ENCODE measurements at places on chromosomes 5 and 9. TPM values are rescaled to one million over a fixed set of nuclear protein-coding genes. Genes with fewer than 3 reads are reported as not detected.

Gene PCSK1
- not detected for polyA plus RNA-seq

Gene MLANA
- not detected for polyA plus RNA-seq

Gene TEX48
- polyA plus RNA-seq = not detected

Gene OR1J2
- not detected for polyA plus RNA-seq

Gene GCNT4
- polyA plus RNA-seq = not detected

DNA sequence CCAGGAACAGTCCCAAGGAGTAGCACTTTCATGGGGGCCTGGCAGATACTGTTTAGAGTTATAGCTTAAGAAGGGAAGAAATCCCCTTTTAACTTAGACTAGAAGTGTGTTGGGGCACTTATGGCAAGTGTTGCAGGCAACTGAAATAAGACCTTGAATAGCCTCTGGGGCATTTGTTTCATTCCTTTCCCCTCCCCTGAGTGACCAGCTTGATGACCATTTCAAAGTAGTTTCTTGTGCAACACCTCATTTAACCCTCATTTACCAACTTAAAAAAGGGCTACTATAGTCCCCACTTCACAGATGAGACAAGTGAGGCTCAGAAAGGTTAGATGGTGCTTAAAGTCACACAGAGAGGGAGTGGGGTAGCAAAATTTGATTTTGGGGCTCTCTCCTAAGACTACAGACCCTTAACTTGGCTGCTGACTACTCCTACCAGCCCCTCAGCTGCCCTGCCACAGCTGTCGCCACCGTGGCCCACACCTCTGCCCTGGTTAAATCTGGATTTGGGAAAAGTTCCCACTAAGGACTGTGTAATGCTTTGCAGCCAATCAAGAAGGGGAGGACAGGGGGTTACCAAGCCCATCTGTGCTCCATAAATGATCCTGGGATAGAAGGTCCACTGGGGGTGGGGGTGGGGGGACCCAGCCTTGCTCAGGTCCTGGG, 5.5 kb downstream of the PDLIM4 start:
- H3K4me1 ChIP-seq = peaks cover 3% of the 10 kb centered on the region
- H3K27me3 ChIP-seq = peaks cover 8% of the 10 kb centered on the region
- H3K27ac ChIP-seq = no peak overlapping the region
- no peaks in the 10 kb centered on the region for H3K36me3 ChIP-seq
- H3K4me3 ChIP-seq = no peak overlapping the region
- no peak for DNase-seq

DNA sequence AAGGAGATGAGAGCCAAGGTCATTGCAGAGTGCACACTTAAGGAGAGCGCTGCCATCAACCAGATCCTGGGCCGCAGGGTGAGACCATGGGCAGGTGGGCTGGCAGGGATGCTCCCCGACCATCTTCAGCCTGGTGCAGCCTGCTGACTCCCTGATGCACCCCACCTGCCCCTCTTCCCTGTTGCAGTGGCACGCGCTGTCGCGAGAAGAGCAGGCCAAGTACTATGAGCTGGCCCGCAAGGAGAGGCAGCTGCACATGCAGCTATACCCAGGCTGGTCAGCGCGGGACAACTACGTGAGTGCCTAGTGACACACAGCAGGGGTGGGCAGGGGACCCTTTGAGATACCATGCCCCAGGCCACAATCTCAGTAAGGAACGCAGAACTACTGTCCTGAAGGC, 28.3 kb downstream of the TCF7 start:
- H3K4me3 ChIP-seq = no peak overlapping the region
- no peak for DNase-seq
- H3K36me3 ChIP-seq = peaks cover 33% of the 10 kb centered on the region
- H3K27ac ChIP-seq = no peak overlapping the region

GRCh38 chr5:98880598-98880997, 48.2 kb downstream of the CHD1 start:
- H3K36me3 ChIP-seq = peaks cover 94% of the 10 kb centered on the region
- no peaks in the 10 kb centered on the region for H3K4me1 ChIP-seq
- peak overlapping the region; percentile 13 for H3K27ac ChIP-seq
- H3K27me3 ChIP-seq = no peaks in the 10 kb centered on the region

GRCh38 chr5:9363026-9363425, 182.8 kb downstream of the SEMA5A start:
- DNase-seq = no peak
- H3K36me3 ChIP-seq = no peaks in the 10 kb centered on the region
- H3K4me1 ChIP-seq = no peaks in the 10 kb centered on the region
- H3K4me3 ChIP-seq = no peak overlapping the region

- no peaks in the 10 kb centered on the region for H3K27me3 ChIP-seq
- no peak for DNase-seq
- no peak overlapping the region for H3K4me3 ChIP-seq
- no peaks in the 10 kb centered on the region for H3K36me3 ChIP-seq
Observed at GRCh38 chr5:6490693-6491092, 42.0 kb downstream of the UBE2QL1 start.

DNA sequence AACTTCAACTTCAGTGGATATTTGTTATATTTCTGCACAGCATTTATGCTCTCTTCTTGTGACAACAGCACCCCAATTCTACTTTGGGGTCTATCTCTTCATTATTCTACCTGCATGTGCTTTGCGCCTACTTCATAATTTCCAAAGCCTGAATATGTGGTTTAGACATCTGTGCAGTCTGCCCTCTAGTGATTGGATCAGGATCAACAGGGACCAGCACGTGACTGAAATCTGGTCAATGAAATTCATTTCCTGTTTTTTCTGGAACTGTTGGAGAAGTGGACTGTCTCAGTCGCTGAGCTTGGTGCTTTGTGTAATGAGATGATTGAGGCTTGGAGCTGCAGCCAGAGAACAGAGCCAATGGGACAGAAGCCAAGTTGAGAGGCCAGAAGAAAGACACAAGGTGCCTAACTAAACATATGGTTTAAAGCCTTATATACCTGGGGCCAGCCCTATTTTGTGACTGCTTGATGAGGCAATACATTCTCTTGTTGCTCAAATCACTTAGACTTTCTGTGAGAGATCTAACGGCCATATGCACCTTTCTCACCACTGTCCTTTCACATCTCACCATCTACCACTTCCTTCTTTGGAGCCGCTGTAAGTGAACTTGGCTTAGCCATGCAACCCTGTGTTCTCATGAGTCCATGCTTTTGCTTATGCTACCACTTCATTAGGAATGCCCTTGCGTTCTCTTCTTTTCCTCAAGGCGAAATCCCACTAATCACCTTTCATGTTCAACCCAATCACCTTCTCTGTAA, 68.8 kb upstream of the PPP2R2B start:
- H3K36me3 ChIP-seq = no peaks in the 10 kb centered on the region
- DNase-seq = no peak
- no peaks in the 10 kb centered on the region for H3K27me3 ChIP-seq
- no peak overlapping the region for H3K27ac ChIP-seq
- H3K4me1 ChIP-seq = no peaks in the 10 kb centered on the region

DNA sequence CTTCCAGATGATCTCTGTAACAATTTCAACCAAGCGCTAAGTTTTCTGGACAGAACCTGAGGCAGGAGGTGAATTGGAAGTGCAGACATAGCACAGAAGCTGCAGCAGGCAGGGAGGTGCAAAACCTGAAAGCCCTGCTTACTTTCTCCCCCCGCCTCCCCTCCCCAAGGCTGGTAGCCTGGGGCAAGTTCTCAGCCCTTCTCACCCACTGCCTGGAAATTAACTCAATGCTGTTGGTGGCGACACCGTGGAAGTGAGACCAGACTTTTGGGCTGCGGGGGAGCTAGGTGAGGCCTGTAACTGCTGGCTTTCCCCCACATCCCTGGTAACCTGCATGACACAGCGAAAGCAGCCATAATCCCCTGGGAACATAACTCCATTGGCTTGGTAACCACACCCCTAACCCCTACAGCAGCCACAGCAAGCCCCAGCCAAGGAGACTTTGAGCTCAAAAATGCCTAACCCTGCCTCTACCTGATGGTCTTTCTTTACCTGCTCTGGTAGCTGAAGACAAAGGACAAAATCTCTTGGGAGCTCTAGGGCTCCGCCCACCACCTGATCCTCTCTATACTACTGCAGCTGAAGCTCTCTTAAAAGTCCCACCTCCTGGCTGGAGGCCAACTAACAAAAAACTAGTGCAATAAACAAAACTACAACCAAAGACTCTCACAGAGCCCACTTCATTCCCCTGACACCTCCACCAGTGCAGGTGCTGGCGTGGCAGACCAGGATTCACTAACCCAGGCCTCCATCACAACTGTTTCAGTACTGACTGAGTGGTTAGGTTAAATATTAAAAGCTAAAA, 11.9 kb upstream of the OR13C8 start:
- no peak overlapping the region for H3K4me3 ChIP-seq
- H3K27ac ChIP-seq = no peak overlapping the region
- no peak for DNase-seq
- H3K36me3 ChIP-seq = no peaks in the 10 kb centered on the region

GRCh38 chr5:141951332-141951781, 6.6 kb downstream of the PCDH12 start:
- no peak for DNase-seq
- no peaks in the 10 kb centered on the region for H3K36me3 ChIP-seq
- no peak overlapping the region for H3K4me3 ChIP-seq
- H3K27ac ChIP-seq = no peak overlapping the region

GRCh38 chr5:128053291-128053954, 30.1 kb upstream of the SLC12A2 start:
- DNase-seq = no peak
- H3K4me3 ChIP-seq = no peak overlapping the region
- no peak overlapping the region for H3K27ac ChIP-seq
- no peaks in the 10 kb centered on the region for H3K4me1 ChIP-seq
- peaks cover 5% of the 10 kb centered on the region for H3K36me3 ChIP-seq
- H3K27me3 ChIP-seq = no peaks in the 10 kb centered on the region

GRCh38 chr9:70073193-70073592, 29.5 kb downstream of the MAMDC2 start:
- no peak overlapping the region for H3K4me3 ChIP-seq
- H3K27me3 ChIP-seq = no peaks in the 10 kb centered on the region

DNA sequence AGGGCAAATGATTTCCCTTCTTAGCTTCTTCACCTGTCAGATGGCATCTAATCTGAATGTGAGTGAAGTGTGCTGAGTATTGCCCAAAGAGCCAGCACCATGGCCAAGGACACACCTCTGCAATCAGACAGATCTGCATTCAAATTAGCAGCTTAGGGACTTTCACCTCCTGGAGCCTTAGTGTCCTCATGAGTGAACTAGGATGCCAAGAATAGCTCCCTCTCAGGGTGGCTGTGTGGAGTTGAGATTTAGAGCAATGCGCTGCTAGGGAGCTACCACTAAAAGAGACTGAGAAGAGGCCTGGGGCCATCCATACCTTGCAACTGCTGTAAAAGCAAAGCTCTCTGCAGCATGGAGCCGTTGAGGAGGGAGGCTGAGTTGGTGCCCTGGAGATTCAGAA, 1.4 kb downstream of the CIZ1 start:
- peaks cover 40% of the 10 kb centered on the region for H3K36me3 ChIP-seq
- peaks cover 16% of the 10 kb centered on the region for H3K27me3 ChIP-seq
- DNase-seq = no peak
- H3K4me3 ChIP-seq = no peak overlapping the region

Data from CD14-positive monocyte (primary cell).